Kidney (tissue), 22 donors: ENCODE measurements at places on chromosomes 6 and 20.
A peak's percentile ranks its signal among the peaks of the same experiment; 100 is the strongest.

DNA sequence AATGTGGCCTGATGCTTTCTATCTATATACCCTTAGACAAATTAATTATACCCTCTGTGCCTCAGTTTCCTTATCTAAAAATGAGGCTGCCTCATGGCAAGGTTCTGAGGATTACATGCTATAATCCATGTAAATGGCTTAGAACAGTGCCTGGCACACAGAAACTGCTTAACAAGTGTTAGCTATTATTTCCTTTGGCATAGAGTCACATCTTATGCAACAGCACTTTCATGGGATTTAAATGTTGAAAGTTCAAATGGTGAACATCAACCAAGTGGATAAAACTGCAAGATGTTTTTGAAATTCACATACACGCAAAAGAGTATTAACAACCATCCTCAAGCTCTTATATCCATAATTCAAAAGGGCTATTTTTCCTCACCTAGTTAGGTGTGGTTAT is 202.8 kb upstream of the JAG1 start:
- DNase-seq: no peak

DNA sequence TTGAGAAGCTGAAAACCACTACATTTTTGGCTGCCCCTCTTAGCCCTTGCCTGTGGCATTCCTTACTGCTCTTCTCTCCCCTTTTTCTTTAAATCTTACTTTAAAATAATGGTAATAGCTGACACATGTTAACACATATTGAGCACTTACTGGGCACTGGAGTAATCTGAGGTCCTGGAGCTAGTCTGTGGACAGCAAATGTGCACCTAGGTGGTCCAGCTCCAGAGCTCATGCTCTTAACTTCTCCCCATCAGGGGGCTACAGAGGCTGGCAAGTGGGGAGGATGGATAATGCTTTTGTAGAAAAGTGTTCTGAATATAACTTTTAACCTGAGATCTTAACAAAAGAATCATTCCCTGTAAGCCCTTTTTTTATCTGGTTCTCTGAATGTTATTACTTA is 74.8 kb downstream of the ADGRB3 start:
- no peak for DNase-seq

- no peak for DNase-seq
These were observed 492.0 kb upstream of the NRSN1 start for GRCh38 chr6:23633996-23634395.

DNA sequence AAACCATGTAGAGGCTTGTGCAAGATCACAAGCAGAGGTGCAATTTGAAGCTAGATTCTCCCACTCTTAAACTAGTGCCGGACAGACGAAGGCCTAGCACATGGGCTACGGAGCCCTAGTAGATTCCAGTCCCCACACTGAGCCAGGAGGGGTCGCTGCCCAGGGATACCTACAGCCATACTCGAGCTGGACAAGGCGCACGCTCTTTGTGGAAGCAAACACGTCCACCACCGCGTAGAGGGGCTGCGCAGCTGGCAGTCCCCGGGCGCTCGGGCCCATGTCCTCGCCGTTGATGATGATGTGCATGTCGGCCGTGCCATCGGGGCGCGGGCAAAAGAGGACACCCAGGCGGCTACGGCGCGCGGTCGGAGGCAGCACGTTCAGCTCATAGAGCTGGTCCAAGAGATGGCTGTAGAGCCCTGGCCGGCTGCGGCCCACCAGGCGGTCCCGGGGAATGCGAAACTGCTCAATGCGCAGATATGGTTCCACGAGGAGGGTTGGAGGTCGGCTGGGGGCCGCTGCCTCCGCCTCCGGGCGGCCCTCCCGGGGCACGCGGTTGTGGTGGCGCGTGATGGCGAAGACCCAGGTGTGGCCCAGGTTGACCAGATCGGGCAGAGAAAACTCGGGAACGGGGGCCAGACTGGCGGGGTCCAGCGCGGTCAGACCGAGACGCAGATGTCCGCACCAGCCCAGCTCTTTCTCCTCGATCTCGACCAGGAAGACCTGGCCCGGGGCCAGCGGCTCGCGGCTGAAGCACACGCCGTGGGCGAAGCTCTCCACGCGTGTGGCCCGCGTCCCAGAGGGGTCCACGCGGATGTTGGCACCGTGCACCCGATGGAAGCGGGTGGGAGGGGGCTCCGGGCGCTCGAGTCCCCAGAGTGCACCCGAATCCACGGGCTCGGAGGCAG is 677 bp downstream of the NEURL2 start:
- peak; percentile 95 for DNase-seq

- DNase-seq: no peak
These were observed 1.9 kb downstream of the EBF4 start for GRCh38 chr20:2694519-2694918.

DNA sequence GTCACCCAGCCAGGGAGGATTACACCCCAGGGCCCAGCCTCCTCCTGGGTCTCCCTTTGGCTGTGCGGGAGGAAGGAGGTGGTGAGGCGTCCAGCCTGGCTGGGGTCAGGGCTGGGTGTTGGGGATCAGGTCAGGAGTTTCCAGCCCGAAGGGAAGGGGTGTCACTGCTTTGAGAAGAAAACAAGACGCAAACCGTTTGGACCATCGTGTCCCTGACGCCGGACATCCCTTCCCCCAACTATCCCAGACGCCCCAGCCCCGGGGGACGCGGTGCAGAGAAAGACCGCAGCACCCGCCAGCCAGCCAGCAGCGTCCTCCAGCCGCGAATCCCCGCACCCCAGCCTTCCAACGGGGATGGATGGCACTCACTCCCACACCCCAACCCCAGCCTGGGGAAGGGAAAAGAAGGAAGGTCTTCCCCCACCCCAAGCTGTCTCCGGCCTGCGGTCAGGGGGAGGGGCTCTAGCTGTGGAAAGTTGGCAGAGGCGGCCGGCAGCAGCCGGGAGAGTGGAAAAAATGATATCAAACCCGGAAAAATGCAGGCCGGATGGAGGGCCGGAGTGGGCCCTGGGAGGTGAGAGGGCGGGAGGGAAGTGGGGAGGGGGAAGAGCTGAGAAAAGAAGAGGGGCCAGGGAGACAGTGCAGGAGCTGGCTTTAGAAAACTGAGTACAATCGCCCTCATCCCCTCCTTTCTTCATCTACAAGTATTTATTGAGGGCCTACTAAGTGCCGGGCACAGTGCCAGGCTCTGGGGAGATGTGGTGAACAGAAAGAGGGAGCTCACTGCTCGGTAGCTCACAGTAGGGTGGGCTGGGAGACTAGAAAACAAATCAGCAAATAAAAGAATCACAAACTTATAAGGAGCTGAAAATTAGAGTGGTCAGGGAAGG is 10.6 kb downstream of the REM1 start:
- DNase-seq: peak; percentile 61

DNA sequence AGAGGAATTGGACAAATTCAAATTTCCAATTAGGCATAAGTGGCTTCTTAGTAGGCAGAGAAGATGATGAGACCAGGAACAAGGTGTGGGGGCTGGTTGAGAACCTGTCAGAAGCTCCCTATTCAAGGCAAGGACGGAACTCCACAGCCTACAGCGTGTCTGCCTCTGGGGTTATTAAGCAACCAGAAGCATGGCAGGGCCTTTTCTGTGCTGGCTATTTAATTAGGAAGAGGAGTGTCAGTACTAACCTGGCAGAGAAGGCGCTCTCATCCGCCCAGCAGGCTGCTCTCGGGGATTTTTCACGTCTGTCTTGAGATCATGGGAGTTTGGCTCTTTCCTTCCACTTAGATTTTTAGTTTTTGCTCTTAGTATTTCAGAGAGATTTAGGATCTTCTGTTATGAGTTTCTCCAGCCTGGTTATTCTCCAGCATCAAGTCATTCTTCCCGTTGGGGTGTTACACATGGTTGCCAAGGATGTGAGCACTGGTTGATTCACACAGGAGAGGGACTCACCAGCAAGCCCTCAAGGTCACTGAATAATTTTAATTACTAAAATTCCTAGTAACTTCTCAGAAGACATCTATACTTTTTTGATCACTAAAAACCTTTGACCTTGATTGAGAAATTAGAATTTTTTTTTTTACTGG is 23.9 kb downstream of the ADTRP start:
- DNase-seq: no peak

GRCh38 chr6:10099529-10100140 is 315.2 kb downstream of the TFAP2A start:
- DNase-seq: peak; percentile 50

- peak; percentile 57 for DNase-seq
These were observed 42.2 kb downstream of the PYGB start for GRCh38 chr20:25289886-25290597.

DNA sequence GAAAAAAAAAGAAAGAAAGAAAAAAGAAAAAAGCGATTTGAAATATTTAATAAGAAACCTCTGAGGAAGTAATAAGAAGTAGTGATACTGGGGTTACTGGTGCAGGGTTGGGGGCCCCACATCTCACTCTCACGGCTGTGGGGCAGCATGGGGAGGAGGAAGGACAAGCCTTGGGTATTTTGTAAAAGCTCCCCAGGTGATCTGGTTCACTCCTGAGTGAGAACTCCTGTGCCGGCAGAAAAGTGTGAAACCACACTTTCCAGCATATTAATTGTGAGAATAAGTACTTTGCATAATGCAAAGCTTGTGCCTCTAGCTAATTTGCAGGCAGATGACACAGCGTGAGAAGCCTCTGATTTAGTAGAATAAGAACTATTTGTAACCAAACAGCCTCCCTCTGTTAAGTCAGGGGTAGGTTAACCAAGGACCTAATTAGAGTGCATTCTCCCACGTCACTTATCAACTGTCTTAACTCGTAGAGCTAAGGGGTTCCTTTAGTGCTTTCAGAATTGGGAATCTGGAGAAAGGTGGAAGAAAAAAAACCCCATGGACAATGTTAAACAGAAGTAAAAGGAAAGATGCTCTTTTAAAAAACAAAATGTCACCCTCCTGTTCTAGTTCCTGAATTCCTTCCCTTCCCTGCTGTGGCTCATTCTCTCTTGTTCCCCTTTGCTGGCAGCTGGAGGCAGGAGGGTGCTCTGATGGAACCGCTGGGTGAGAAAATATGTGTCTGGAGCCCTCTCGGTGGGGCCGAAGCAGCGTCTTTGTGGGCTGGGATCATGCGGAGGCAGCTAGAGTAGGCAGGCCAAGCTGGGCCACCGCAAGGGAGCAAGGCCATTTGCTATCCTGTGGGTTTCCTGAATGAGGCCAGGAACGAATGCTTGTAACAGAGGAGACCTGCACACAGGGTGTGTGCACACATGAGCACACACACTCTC is 108.7 kb downstream of the FYN start:
- peak; percentile 35 for DNase-seq

DNA sequence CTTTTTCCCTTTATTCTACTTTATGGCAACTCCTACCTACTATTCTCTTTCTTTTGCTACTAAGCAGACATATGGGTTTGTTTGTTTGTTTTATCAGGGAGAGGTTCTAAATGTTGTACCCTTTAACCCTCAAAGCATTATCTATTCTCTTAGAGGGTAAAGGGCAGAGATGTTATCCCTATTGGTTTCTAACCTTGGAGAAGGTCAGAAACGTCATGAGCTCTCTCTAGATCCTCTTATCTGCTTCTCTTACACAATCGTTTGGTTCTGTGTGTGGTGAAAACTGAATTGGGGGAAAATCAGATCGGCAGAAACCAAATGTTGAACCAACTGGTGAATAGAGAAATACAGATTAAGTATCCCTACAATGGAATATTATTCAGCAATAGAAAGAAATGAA is 6.4 kb upstream of the MPC1 start:
- DNase-seq: no peak

GRCh38 chr6:125955973-125956372 is 597 bp upstream of the HINT3 start:
- DNase-seq: no peak

DNA sequence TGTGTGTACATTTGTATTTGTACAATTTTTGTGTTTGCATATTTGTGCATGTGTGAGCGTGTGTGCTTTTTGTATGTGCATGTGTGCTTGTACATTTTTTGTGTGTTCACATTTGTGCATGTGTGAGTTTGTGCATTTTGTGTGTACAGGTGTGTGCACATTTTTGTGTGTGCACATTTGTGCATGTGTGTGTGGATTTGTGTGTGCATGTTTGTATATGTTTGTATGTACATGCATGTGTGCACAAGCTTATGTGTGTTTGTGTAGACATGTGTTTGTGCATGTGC is 28.9 kb downstream of the PRR18 start:
- no peak for DNase-seq

DNA sequence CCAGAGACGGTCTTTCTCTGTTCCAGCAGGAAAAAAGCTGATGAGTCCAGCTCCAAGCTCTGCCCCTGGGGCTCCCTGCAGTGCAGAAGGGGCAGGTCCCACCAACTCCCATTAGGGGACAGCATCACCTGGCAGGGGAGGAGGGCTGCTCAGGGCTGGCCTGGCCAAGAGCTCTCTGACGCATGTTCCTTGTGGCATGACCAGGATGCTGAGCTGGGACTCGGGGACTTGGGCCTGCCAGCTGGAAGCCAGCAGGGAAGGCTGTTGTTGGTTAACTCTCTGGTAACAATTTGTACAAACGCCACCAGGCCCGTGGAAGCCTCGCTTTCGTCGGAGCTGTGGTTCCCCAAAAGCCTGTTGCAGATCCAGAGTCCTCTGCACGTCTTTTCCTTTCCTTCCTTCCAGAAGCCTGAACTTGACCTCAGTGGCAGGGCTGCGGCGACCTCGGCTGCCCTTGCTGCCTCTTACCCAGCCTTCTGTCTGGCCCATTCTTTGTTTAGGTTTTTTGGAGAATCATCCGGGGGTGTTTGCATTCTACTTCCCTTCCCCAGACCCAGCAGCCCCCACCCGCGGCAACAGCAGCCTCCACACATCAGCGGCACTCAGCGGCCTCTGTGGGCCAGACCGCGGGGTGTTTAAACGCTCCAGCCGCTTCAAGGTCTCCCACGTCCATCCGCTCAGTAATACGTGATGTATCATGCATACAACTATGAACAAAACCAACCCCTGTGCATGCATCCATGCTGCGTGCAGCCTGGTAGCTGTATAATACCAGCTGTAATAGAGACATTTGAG is 63.3 kb downstream of the GNAS-AS1 start:
- peak; percentile 56 for DNase-seq

DNA sequence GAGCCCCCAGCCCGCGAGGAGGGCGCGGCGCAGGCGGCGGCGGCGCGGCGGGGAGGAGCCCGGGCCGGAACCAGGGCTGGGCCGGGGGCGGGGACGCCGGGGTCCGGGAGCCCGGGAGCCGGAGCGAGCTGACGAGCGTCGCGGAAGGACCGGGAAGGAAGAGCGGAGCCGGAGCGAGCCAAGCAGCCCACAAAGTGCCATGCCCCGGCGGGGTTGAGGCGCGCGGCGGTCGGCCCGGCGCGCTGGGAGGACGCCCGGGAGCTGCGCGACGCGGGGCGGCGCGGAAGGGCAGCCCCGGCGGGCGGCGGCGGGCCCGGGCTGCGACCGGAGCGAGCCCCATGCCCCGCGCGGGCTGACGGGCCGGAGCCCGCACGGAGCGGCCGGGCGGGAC is 289 bp downstream of the FOXP4 start:
- peak; percentile 62 for DNase-seq

DNA sequence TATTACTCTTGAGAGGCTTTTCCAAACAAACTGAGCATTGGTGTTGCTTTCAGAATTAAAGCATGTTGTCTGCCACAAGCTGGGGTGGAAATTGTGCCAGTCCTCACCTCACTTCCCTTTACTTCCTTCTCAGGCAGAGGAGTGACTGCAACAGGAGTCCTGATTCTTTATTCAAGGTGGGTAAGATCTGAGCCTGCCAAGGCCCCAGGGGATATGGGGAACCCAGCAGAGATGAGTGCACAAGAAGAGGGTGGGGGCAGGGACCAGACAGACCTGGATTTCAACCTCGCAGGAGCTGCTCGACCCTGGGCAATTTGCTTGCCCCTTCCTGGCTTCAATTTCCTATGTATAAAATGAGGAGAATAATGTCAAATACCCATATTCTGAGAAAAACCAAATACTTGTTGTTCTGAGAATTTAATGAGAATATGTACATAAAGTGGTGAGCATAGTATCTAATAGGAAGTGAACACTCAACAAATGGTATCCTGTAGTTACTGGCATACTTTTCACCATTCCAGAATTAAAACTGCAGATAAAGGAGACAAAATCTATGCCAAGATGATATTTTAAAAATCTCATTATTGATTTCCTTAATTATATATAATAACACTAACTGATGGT is 17.8 kb downstream of the MAN1A1 start:
- no peak for DNase-seq
